Activated CD4-positive, alpha-beta T cell treated with anti-CD3 and anti-CD28 coated beads, Interleukin-2, amount 10 ng/mL, durations not matched to agents 24 days and 14 days (primary cell): ENCODE measurements at places on chromosomes 6 and 20. TPM values are rescaled to one million over a fixed set of nuclear protein-coding genes. Genes with fewer than 3 reads are reported as not detected.

ERVFRD-1 gene
- not detected in 2 replicates for total RNA-seq

GRCh38 chr6:142892254-142893021, 52.5 kb downstream of the HIVEP2 start:
- peaks cover 28% of the 10 kb centered on the region for H3K4me1 ChIP-seq
- no peak overlapping the region for H3K4me3 ChIP-seq
- H3K36me3 ChIP-seq: peaks cover 20% of the 10 kb centered on the region
- no peak for DNase-seq
- H3K27me3 ChIP-seq: no peaks in the 10 kb centered on the region
- no peak overlapping the region for H3K27ac ChIP-seq

- H3K27me3 ChIP-seq: no peaks in the 10 kb centered on the region
- H3K4me3 ChIP-seq: no peak overlapping the region
- no peaks in the 10 kb centered on the region for H3K4me1 ChIP-seq
- no peak overlapping the region for H3K27ac ChIP-seq
These were observed 513.3 kb downstream of the HAO1 start for GRCh38 chr20:7426890-7427496.

- no peak overlapping the region for H3K27ac ChIP-seq
- DNase-seq: no peak
- no peaks in the 10 kb centered on the region for H3K36me3 ChIP-seq
These were observed 13.8 kb upstream of the RNF8 start for GRCh38 chr6:37339741-37340638.

BPIFB1 gene
- not detected in 2 replicates for total RNA-seq
